ENCODE measurements at places on chromosomes 4 and X. TPM values are rescaled to one million over a fixed set of nuclear protein-coding genes. Genes with fewer than 3 reads are reported as not detected.

- no peak overlapping the region for H3K27ac ChIP-seq
- no peak for DNase-seq
- H3K36me3 ChIP-seq: no peaks in the 10 kb centered on the region
- no peaks in the 10 kb centered on the region for H3K27me3 ChIP-seq
- no peak overlapping the region for H3K4me3 ChIP-seq
These were observed 26.9 kb upstream of the CT47C1 start for GRCh38 chrX:119045884-119046283.

Gene TMPRSS11F
- not detected for total RNA-seq

GRCh38 chr4:150619042-150619441, 37.1 kb downstream of the MAB21L2 start:
- no peaks in the 10 kb centered on the region for H3K4me1 ChIP-seq
- no peaks in the 10 kb centered on the region for H3K36me3 ChIP-seq
- H3K4me3 ChIP-seq: no peak overlapping the region
- H3K27ac ChIP-seq: no peak overlapping the region
- no peak for DNase-seq

Gene BDH2
- total RNA-seq: 0.98 TPM

GRCh38 chr4:9877123-9877522, 95.7 kb downstream of the DRD5 start:
- DNase-seq: no peak
- H3K4me1 ChIP-seq: no peaks in the 10 kb centered on the region
- no peak overlapping the region for H3K4me3 ChIP-seq
- no peaks in the 10 kb centered on the region for H3K36me3 ChIP-seq
- no peak overlapping the region for H3K27ac ChIP-seq

DNA sequence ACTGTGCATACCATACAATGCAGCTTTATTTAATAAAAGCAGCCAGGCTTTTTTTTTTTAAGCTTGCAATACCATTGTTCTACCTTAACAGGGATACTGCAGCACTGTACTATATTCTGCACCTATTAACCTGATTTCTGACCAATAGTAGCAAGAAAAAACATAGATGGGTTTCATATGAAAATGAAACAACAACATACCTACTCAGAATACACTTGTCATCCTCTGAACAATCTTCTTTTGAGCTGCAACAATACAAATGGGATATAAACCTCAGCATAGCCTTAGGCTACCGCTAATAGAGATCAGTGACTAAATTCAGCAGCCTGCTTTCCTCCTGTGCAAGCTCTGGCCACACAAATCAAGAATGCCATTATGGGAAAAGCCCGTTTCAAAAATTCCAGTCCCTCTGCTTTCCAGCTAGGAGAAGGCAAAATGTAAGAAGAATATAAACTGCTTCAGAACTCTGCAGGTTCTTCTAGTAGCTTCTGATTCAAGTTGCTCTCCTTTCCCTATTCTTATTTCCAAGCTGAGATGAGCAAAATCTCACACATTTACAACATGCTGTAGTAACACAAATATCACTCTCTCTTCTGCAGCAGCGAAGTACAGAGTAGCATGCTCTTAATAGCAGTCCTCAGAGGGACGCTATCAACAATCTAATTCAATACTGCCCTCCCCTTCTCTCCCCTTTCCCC, 143.4 kb downstream of the KLHL13 start:
- DNase-seq: no peak
- no peaks in the 10 kb centered on the region for H3K4me1 ChIP-seq
- H3K27me3 ChIP-seq: no peaks in the 10 kb centered on the region
- no peak overlapping the region for H3K4me3 ChIP-seq
- no peaks in the 10 kb centered on the region for H3K36me3 ChIP-seq
